Tibial nerve (tissue), 4 donors: ENCODE measurements at places on chromosomes 4 and X. TPM values are rescaled to one million over a fixed set of nuclear protein-coding genes. Genes with fewer than 3 reads are reported as not detected.

Gene SCML1
- 18.8 TPM for total RNA-seq

Gene SMARCAD1
- total RNA-seq: 24.7 TPM

Gene HOPX
- total RNA-seq: 2.4 TPM

DNA sequence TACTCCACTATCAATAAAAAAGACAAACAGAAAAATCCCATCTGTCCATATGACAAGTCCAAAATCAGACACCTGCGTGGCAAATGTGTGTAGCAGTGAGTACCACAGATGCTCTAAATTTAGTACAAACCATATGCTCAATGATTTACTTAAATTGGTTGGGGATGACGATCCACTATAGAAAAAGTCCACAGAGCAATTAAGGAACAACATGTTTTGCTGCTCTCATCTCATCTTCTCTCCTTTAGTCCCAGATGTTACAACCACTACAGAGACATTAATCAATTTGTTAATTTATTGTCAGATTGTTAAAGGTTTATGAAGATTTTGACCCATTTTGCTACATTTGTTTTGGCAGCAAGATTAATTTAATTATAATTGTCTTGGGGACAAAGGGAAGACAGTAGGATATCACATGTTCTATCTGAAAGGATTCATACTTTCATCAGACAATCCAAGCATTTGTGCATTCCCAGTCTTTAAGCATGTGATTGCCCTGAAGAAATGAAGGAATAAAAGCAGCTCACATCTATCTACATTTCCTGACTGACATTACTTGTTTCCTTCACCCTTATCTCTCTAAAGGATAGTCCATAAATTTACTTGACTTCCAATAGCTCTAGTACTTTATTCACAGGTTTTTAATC lies 2268.1 kb downstream of the PCDH7 start:
- no peaks in the 10 kb centered on the region for H3K27me3 ChIP-seq
- no peak overlapping the region for H3K4me3 ChIP-seq
- H3K4me1 ChIP-seq: no peaks in the 10 kb centered on the region
- no peak for DNase-seq
- no peaks in the 10 kb centered on the region for H3K36me3 ChIP-seq

- no peak overlapping the region for H3K27ac ChIP-seq
- no peaks in the 10 kb centered on the region for H3K27me3 ChIP-seq
- no peak overlapping the region for H3K4me3 ChIP-seq
- DNase-seq: no peak
- no peaks in the 10 kb centered on the region for H3K4me1 ChIP-seq
- H3K36me3 ChIP-seq: no peaks in the 10 kb centered on the region
These were observed 21.9 kb downstream of the SLC9A7 start for GRCh38 chrX:46737041-46737440.

- no peaks in the 10 kb centered on the region for H3K27me3 ChIP-seq
- no peak overlapping the region for H3K4me3 ChIP-seq
- DNase-seq: no peak
- H3K36me3 ChIP-seq: no peaks in the 10 kb centered on the region
These were observed 7.9 kb downstream of the OGT start for GRCh38 chrX:71540801-71541200.

DNA sequence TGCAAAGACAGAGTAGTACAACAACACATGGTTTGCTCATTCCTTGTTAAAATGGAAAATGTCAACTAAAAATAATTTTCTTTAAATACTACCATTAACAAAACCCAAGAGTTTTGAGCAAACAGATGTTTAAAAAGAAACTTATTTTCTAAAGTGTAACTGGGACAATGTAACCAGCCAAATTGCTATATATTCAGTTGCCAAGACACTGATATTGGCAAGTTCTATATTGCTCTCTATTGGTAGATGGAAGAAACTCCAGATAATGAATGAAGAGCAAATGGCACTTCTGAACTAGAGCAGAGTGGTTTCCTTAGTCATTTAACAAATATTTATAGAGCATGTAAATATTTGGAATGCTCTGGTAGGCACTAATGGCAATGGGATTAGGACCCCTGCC lies 966.2 kb downstream of the RPA4 start:
- H3K27ac ChIP-seq: no peak overlapping the region
- H3K27me3 ChIP-seq: peaks cover 4% of the 10 kb centered on the region
- no peaks in the 10 kb centered on the region for H3K4me1 ChIP-seq
- DNase-seq: no peak
- H3K36me3 ChIP-seq: no peaks in the 10 kb centered on the region

- no peaks in the 10 kb centered on the region for H3K4me1 ChIP-seq
- H3K27ac ChIP-seq: no peak overlapping the region
- peak; percentile 68 for DNase-seq
- H3K36me3 ChIP-seq: no peaks in the 10 kb centered on the region
- no peak overlapping the region for H3K4me3 ChIP-seq
- no peaks in the 10 kb centered on the region for H3K27me3 ChIP-seq
These were observed 10.7 kb downstream of the MED12 start for GRCh38 chrX:71128915-71129765.

GRCh38 chr4:127000846-127001245 lies 631.9 kb upstream of the INTU start:
- H3K4me1 ChIP-seq: no peaks in the 10 kb centered on the region
- no peak overlapping the region for H3K4me3 ChIP-seq
- DNase-seq: no peak
- H3K36me3 ChIP-seq: no peaks in the 10 kb centered on the region
- H3K27me3 ChIP-seq: no peaks in the 10 kb centered on the region

DNA sequence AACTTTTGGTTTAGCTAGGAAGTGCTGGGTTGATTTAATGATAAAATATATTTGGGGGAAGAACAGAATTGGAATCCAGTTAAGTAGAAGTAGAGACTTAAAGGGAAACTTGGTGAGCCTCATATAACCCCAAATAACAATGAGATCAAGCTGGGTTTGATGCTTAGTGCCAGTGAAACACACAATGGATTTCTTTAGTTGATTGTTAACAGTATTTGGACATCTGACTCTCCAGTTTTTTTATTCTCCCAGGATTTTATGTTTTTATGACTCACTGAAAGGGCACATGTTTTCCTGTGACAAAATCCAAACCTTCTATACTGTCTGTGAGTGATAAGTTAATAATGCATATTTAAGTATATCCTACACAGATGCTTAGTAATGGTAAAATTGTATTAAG lies 2.7 kb upstream of the NEUROG2 start:
- H3K4me3 ChIP-seq: no peak overlapping the region
- H3K27me3 ChIP-seq: peaks cover 2% of the 10 kb centered on the region
- no peak for DNase-seq
